Activated naive CD8-positive, alpha-beta T cell treated with anti-CD3 and anti-CD28 coated beads, Interleukin-2, amount 50 U/mL, for 24 hours (primary cell): ENCODE measurements at places on chromosomes 16 and 17.

DNA sequence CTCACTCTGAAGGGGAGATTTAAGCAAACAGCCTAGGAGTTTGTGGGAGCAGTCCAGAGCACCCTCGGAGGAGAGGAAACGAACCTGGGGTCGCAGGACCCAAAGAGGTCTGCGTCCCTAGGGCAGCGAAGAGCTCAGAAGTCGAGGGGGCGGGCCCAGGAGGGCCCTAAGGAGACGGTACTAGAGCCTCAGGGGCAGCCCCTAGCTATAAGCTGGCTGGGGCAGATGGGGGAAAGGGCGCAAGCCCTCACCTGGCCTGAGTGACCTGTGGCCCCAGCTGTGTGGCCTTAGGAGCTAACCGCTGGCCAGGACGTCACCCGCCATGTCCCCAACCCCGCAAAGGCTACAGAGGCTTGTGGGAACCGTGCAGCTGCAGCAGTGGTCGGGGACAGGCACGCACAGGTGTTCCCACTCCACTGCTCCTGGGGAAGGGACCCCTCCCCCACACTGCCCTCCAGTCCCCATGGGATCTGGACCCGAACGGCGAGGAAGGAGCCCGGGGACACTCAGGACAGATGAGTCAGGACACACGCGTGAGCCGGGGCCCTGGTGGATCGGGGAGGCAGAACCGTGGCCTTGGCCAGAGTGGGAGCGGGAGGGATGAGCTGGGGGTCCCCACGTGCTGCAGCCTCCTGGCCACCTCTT lies 2.0 kb upstream of the CTRB2 start:
- no peaks in the 10 kb centered on the region for H3K4me1 ChIP-seq
- no peak for DNase-seq
- no peaks in the 10 kb centered on the region for H3K27me3 ChIP-seq
- H3K27ac ChIP-seq: no peak overlapping the region

- no peak overlapping the region for H3K4me3 ChIP-seq
- peaks cover 3% of the 10 kb centered on the region for H3K36me3 ChIP-seq
- peak overlapping the region; percentile 98 for H3K27ac ChIP-seq
- no peak for DNase-seq
- peaks cover 81% of the 10 kb centered on the region for H3K4me1 ChIP-seq
Observed at GRCh38 chr17:42251115-42251514, 25.1 kb downstream of the STAT5B start.

GRCh38 chr16:9645911-9646310 lies 536.3 kb downstream of the GRIN2A start:
- DNase-seq: no peak
- peaks cover 3% of the 10 kb centered on the region for H3K27me3 ChIP-seq
- no peaks in the 10 kb centered on the region for H3K36me3 ChIP-seq
- H3K27ac ChIP-seq: no peak overlapping the region
- H3K4me1 ChIP-seq: no peaks in the 10 kb centered on the region
- no peak overlapping the region for H3K4me3 ChIP-seq

DNA sequence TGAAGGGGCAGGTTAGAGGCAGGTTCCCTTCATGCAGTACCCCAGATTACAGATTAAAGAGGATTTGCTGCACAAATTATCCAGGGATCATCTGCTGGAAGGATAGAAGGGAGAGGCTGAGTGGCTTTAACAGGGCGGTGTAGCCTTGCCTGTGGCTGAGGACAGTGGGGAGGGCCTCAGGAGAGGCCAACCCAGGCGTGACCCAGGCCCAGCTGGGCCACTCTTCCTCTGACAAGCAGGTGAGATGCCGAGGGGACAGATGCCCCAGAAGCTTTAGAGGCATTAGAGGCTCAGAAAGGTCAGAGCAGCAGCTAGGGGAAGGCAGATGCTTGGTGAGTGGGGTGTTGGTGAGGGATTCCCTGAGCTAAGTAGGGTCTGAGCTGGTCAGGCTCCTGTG lies 18.1 kb upstream of the MTMR4 start:
- H3K36me3 ChIP-seq: no peaks in the 10 kb centered on the region
- DNase-seq: no peak
- H3K27ac ChIP-seq: no peak overlapping the region

GRCh38 chr17:73157521-73157890 lies 7.3 kb upstream of the SSTR2 start:
- no peak overlapping the region for H3K27ac ChIP-seq
- no peak for DNase-seq
- H3K36me3 ChIP-seq: no peaks in the 10 kb centered on the region

DNA sequence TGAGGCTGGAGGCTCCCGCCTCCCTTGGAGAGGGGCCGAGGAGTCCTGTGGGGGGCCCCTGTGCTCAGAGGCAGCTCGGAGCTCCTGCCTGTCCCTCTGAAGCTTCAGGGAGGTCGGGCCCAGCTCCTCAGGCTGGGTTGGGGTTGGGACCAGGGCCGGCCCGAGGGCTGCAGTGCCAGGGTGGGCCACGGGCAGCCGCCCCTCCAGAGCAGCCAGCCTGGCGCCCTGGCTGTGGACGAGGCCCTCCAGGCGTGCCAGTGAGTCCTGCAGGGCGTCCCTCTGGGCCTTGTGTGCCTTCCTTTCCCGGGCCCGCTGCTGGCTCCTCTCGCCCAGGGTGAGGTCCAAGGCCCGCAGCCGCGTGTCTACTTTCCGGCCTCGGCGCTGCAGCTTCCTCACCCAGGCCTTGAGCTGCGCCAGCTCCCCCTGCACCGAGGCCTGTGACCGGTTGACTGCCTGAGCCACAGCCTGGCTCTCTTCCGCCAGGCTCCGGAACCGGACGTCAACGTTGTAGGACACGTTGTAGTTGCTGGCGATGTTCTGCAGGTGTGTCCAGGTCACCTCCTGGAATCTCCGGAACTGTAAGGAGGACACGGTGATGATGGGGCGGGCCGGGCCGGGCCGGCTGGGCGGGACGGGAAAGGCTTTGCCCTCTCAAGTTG lies 1.2 kb downstream of the PTX4 start:
- DNase-seq: no peak
- no peak overlapping the region for H3K27ac ChIP-seq
- H3K4me1 ChIP-seq: peaks cover 3% of the 10 kb centered on the region
- H3K27me3 ChIP-seq: no peaks in the 10 kb centered on the region
- no peak overlapping the region for H3K4me3 ChIP-seq
- no peaks in the 10 kb centered on the region for H3K36me3 ChIP-seq

- no peak for DNase-seq
- peaks cover 9% of the 10 kb centered on the region for H3K36me3 ChIP-seq
- no peaks in the 10 kb centered on the region for H3K27me3 ChIP-seq
- no peak overlapping the region for H3K4me3 ChIP-seq
- H3K27ac ChIP-seq: no peak overlapping the region
Observed at GRCh38 chr17:63290351-63290750, 155.8 kb downstream of the CYB561 start.

DNA sequence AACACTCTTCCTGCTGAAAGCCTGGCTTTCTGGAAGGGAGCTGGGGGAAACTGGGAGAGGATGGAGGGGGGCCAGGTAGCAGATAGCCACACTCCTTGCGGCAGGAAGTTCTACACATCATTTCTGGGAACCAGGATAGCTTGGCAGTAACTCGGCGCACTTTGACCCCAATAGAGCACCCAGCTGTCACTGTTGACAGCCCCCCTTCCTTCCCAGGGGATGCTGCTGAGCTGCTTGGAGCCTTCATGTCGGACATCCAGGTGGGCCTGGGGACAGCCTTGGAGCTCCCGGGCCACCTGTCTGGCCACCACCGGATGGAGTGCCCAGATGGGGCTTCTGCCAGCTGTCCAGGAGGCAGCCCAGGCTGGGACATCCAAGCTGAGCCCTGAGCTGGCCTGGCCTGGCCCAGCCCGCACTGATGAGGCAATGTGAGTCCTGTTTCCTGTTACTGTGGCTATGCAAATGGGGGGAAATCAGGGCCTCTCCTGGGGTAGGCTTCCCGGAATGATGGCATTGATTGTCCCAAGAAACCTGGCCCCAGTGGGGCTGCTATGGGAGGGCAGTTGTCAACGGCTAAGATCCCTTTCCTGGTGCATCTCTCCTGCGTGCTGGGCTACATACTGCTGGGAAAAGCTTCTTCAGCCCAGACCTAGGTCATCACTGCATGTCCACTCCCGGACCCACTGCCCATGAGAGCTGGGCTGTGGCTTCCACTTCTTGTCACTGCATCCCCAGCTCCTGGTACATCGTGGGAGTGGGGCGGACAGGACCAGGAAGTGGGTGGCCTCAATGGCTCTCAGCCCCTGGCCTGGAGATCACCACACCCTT lies 50.0 kb downstream of the SOCS1 start:
- no peaks in the 10 kb centered on the region for H3K27me3 ChIP-seq
- H3K36me3 ChIP-seq: no peaks in the 10 kb centered on the region
- DNase-seq: no peak
- H3K4me1 ChIP-seq: peaks cover 63% of the 10 kb centered on the region

- no peak overlapping the region for H3K4me3 ChIP-seq
- no peaks in the 10 kb centered on the region for H3K36me3 ChIP-seq
- H3K27ac ChIP-seq: no peak overlapping the region
- H3K27me3 ChIP-seq: no peaks in the 10 kb centered on the region
- peaks cover 4% of the 10 kb centered on the region for H3K4me1 ChIP-seq
Observed at GRCh38 chr16:88411951-88412576, 29.3 kb downstream of the ZNF469 start.

GRCh38 chr17:82103553-82104451 lies 5.8 kb upstream of the FASN start:
- DNase-seq: no peak
- no peaks in the 10 kb centered on the region for H3K27me3 ChIP-seq
- H3K4me1 ChIP-seq: peaks cover 26% of the 10 kb centered on the region

DNA sequence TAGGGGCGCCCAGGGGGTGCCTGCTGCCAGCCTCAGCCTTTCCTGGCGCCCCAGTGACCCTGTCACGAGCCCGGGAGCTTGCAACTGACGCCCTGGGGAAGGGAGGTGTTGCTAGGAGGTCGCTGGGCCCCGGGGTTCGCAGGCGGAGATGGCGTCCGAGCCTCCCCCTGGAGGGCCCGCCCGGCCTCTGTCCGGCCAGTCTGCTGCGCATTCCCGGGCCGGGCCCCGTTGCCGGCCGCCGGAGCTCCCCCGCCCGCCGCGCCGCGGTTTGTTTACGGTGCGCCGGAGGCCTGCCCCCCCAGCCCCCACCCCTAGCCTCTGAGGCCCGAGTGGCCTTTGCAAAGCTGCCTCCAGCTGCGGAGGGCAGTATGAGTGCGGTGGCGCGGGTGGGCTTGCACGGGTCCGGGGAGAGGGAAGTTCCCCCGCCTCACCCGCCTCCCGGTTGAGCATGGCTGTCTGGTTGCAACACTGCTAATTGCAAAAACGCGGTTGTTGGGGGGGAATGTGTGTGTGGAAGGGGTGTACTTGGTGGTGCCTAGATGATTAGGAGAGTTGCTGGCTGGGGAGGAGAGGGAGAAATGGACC lies 514 bp downstream of the THRA start:
- DNase-seq: peak; percentile 26
- peak overlapping the region; percentile 82 for H3K4me3 ChIP-seq
- H3K36me3 ChIP-seq: no peaks in the 10 kb centered on the region
- H3K27ac ChIP-seq: peak overlapping the region; percentile 31
- H3K4me1 ChIP-seq: peaks cover 42% of the 10 kb centered on the region

DNA sequence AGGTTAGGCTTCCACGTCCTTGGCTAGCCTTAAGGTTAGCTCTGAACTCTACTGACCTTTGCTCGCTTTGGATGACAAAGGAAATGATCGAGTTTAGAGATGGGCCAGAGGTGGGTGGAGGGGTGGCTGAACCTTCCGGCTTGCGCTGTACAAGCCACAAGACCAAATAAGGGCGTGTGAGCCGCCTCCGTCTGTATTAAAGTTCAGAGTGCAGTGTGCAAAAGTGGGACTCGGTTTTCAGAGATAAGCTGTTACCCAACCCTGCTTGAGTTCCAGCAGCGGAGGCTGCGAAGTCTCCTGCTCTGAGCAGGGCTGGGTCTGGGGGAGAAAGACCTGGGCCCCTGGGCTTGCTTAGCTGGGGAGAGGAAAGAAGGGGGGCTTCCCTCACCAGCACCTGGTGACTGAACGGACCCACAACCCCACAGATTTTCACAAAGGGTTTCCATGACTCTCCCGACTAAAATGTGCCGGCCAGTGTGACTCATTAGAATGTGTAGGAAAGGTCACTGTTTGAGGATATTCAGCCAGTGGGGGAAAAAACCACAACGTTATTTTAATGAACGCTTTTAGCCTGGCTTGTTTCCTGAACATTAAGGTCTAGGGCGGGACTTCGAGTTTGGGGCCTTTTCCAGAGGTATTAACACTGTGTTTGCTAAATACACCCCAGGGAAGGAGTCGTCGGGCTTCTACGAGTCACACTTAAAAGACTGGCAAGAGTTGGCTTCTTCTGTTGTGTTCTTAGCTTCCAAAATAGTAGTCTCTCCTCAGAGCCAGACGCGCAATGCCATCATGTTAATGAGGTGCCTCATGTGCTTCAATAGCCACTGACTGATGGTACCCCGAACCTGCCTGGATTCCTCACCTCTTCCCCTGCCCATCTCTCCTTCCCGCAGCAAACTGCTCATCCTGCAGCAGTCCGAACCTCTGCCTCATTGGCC lies 67.0 kb downstream of the CENPV start:
- DNase-seq: peak; percentile 77
- H3K4me1 ChIP-seq: peaks cover 62% of the 10 kb centered on the region
- H3K4me3 ChIP-seq: peak overlapping the region; percentile 73
- no peaks in the 10 kb centered on the region for H3K27me3 ChIP-seq
- H3K27ac ChIP-seq: peak overlapping the region; percentile 99
- peaks cover 17% of the 10 kb centered on the region for H3K36me3 ChIP-seq

GRCh38 chr17:1251866-1252608 lies 18.2 kb upstream of the BHLHA9 start:
- H3K27me3 ChIP-seq: peaks cover 18% of the 10 kb centered on the region
- no peak for DNase-seq
- no peak overlapping the region for H3K4me3 ChIP-seq
- H3K4me1 ChIP-seq: peaks cover 9% of the 10 kb centered on the region

GRCh38 chr17:78114831-78115723 lies 13.5 kb downstream of the TMC6 start:
- no peak for DNase-seq
- H3K27ac ChIP-seq: no peak overlapping the region
- peaks cover 23% of the 10 kb centered on the region for H3K36me3 ChIP-seq
- H3K4me3 ChIP-seq: no peak overlapping the region
- peaks cover 34% of the 10 kb centered on the region for H3K4me1 ChIP-seq

- H3K4me1 ChIP-seq: peaks cover 58% of the 10 kb centered on the region
- H3K36me3 ChIP-seq: peaks cover 14% of the 10 kb centered on the region
- peak overlapping the region; percentile 100 for H3K27ac ChIP-seq
Observed at GRCh38 chr17:410543-411401, 58.2 kb upstream of the RPH3AL start.

DNA sequence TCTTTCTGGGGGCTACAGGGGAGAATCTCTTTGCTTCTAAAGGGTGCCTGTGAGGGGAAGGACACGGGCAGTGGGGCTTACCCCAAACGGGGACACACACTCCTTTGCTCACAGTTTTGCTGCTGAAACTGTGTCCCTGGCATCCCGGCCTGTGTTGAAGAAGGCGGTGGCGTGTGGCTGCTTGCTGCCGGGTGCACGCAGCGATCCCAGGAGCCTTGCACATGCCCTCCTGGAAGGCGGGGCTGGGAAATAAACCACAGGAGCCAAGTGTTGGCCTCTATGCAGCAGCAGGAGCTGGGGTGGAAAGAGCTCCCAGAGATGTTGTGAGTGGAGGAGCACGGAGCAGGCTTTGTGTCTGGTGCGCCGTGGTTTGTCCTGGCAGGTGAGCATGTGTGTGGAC lies 131.0 kb upstream of the CIBAR2 start:
- H3K4me1 ChIP-seq: peaks cover 2% of the 10 kb centered on the region
- peaks cover 10% of the 10 kb centered on the region for H3K27me3 ChIP-seq
- no peak overlapping the region for H3K27ac ChIP-seq
- H3K36me3 ChIP-seq: no peaks in the 10 kb centered on the region
- no peak overlapping the region for H3K4me3 ChIP-seq
- no peak for DNase-seq

GRCh38 chr16:55500530-55501011 lies 8.3 kb upstream of the LPCAT2 start:
- DNase-seq: no peak
- H3K27me3 ChIP-seq: peaks cover 6% of the 10 kb centered on the region
- no peak overlapping the region for H3K4me3 ChIP-seq

- peaks cover 58% of the 10 kb centered on the region for H3K4me1 ChIP-seq
- DNase-seq: no peak
- H3K27ac ChIP-seq: no peak overlapping the region
- no peaks in the 10 kb centered on the region for H3K27me3 ChIP-seq
Observed at GRCh38 chr17:27458524-27458908, 2.3 kb downstream of the KSR1 start.
